Activated CD4-positive, alpha-beta T cell treated with anti-CD3 and anti-CD28 coated beads for 4 hours (primary cell): ENCODE measurements at places on chromosomes 13 and 19.

- DNase-seq, result no peak
These were observed 392.9 kb downstream of the PCDH9 start for GRCh38 chr13:66837246-66837645.

DNA sequence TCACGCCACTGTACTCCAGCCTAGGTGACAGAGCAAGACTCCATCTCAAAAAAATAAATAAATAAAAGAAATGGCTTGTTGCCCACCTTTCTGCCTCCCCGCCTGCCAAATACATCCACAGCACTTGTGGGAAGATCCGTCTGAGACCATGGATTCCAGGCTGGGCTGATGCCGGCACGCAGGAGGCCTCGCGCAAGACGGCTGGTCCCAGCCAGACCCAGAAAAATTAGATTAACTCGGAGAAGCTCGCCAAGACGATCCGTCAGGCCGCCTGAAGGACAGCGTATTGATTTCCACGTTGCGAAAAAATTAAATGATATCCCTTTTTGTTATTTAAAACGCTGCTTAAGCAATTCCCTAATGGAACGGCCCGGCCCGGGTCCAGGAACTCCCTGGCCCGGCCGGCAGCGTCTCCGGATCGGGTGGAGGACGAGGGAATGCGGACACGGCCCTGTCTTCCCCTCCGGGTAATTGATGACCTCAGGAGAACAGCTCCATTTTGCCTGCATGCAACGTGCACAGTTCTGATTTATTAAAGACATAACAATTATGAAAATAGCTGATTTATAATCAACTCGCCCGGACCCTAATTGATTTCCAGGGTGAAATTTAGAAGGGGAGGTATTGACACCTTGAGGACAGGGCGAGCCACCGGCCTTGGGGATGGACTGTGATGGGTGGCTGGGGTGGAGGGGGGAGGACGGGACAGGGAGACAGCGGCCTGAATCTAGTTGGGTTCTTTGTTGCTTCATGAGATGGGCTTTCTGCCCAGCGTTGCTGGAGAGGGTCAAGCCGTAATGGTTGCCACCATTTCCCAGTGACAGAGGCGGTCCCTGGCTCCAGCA, 52.1 kb downstream of the ZNRF4 start:
- no peak for DNase-seq

DNA sequence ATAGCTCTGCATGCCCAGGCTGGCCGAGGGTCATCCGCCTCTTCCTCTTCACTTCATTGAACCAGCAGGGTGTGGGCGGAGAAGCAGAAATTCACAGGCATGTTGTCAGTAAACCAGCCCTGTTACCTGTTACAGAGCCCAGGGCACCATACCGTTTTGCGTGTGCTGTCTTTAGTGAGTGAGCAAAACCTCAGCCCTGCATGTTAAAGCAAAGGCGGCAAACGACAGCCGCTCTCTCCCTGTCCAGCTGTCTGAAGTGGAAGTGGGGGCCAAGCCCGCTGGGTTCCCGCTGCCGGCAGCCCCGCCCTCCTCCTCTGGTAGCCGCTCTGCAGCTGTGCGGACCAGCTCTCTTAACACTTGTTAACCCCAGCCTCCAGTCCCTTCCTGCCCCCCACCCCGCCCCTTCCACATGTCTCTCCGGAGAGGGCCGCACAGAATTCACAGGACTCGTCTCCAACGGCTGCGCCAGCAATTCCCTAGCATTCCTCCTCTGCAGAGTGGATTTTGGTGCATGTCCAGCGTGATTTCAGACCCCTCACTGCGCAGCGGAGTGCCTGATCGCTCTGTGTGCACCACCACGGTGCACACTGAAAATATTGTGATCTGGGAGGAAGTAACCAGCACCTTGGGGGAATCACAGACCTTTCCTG, 12.7 kb downstream of the KLHL26 start:
- no peak for DNase-seq

DNA sequence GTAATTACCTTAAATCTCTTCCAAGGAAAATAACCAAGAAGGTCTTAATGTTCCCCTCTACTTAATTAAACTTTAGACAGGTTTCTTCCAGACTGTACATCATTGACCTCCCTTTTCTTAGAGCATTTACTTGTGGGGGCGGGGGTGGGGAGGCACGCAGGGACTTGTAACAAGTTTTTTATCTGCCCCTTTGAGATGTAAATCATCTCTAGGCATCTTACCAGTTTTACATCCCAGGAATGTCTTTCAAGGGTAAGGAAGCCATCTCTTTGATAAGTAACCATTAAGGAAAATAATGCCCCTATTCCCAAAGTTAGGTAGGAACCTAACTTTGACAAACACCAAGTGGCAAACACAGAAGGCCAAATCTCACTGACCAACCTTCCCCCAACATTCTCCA, 528.6 kb downstream of the SUCLA2 start:
- no peak for DNase-seq

DNA sequence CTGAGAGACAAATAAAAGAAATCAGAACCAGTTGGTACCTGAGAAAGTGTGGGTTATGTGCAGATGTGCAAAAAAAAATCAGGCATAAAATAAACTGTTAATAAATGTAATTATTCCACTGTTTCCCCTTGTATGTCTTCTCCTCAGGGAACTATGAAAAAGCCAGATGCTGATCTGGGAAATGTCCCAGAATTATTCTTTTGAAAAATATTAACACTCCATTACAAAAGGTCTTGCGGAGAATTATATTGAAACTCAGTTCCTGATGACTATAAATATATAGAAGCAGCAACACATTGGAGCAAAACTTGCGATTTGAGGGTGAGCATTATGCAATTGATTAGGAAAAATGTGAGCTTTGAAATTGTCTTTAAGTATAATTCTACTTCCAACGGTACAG, 433.3 kb upstream of the KLF12 start:
- DNase-seq, result no peak

- DNase-seq, result no peak
These were observed 39.5 kb upstream of the CNMD start for GRCh38 chr13:52779103-52779502.

GRCh38 chr19:40908976-40909375, 26.9 kb upstream of the CYP2A7 start:
- DNase-seq, result no peak

DNA sequence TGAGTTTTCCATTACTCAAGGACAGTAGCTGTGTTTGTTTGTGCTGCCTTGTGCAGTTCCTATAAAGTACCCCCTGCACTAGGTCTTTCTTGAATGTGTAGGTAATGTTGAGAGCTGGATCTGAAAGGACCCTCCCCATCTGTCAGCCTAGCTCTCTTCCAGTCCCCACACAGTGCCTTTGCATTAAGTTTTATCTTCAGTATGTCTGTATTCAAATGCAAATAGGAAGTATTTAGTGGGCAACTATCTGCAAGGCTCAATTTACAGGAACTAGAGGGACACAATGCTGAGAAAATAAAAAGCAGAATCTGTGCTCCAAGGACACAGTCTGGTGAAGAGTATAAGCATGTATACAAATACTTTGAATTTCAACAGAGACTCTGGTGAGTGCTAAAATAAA, 558.5 kb downstream of the RFC3 start:
- no peak for DNase-seq

DNA sequence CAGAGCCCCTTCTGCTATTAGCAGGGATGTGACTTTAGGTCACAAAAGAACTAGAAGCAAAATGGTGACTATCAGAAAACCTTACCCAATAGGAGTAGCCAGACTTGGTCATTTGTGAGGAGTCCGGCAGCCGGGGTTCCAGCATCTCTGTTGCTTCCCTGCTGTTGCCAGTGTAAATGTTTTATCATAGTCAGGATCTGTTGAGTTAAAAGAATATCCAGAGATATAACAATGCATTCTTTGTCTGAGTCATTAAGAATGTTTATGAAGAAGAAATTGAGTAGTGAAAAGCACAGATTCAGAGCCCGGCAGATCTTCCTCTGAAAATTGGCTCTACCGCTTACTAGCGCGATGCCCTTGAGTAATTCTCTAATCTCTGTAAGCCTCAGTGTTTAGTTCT, 84.2 kb downstream of the COL4A2 start:
- no peak for DNase-seq

- DNase-seq, result no peak
These were observed 1.9 kb downstream of the CBARP start for GRCh38 chr19:1235625-1236538.

GRCh38 chr13:101700598-101700997, 248.1 kb downstream of the ITGBL1 start:
- DNase-seq, result no peak

DNA sequence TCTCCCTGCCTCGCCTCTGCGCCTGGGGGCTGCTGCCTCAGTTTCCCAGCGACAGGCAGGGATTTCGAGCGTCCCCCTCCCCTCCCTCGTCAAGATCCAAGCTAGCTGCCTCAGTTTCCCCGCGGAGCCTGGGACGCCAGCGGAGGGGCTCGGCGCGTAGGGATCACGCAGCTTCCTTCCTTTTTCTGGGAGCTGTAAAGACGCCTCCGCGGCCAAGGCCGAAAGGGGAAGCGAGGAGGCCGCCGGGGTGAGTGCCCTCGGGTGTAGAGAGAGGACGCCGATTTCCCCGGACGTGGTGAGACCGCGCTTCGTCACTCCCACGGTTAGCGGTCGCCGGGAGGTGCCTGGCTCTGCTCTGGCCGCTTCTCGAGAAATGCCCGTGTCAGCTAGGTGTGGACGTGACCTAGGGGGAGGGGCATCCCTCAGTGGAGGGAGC, 722 bp upstream of the ICAM1 start:
- peak; percentile 70 for DNase-seq
